ENCODE measurements at places on chromosomes 4 and X.

DNA sequence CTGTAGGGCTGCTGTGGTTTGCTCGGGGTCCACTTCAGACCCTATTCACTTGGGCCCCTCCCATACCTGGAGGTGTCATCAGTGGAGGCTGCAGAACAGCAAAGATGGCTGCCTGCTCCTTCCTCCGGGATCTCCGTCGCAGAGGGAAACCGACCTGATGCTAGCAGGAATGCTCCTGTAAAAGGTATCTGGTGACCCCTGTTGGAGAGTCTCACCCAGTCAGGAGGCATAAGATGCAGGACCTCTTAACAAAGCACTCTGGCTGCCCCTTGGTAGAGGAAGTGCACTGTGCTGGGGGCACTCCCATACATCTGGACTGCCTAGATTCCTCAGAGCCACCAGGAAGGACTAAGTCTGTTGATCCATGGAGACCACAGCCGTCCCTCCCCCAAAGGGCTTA is 296.9 kb downstream of the GRID2 start:
- no peak overlapping the region for H3K27ac ChIP-seq
- H3K27me3 ChIP-seq, result no peaks in the 10 kb centered on the region
- H3K4me3 ChIP-seq, result no peak overlapping the region
- no peaks in the 10 kb centered on the region for H3K4me1 ChIP-seq
- no peaks in the 10 kb centered on the region for H3K36me3 ChIP-seq
- DNase-seq, result no peak

GRCh38 chrX:136200466-136200865 is 50.7 kb downstream of the MAP7D3 start:
- no peak overlapping the region for H3K27ac ChIP-seq
- no peaks in the 10 kb centered on the region for H3K4me1 ChIP-seq
- no peaks in the 10 kb centered on the region for H3K36me3 ChIP-seq
- no peak overlapping the region for H3K4me3 ChIP-seq

GRCh38 chr4:10584042-10584441 is 100.5 kb downstream of the CLNK start:
- no peaks in the 10 kb centered on the region for H3K27me3 ChIP-seq
- H3K4me1 ChIP-seq, result no peaks in the 10 kb centered on the region
- H3K4me3 ChIP-seq, result no peak overlapping the region
- H3K27ac ChIP-seq, result no peak overlapping the region
- DNase-seq, result no peak
- no peaks in the 10 kb centered on the region for H3K36me3 ChIP-seq

DNA sequence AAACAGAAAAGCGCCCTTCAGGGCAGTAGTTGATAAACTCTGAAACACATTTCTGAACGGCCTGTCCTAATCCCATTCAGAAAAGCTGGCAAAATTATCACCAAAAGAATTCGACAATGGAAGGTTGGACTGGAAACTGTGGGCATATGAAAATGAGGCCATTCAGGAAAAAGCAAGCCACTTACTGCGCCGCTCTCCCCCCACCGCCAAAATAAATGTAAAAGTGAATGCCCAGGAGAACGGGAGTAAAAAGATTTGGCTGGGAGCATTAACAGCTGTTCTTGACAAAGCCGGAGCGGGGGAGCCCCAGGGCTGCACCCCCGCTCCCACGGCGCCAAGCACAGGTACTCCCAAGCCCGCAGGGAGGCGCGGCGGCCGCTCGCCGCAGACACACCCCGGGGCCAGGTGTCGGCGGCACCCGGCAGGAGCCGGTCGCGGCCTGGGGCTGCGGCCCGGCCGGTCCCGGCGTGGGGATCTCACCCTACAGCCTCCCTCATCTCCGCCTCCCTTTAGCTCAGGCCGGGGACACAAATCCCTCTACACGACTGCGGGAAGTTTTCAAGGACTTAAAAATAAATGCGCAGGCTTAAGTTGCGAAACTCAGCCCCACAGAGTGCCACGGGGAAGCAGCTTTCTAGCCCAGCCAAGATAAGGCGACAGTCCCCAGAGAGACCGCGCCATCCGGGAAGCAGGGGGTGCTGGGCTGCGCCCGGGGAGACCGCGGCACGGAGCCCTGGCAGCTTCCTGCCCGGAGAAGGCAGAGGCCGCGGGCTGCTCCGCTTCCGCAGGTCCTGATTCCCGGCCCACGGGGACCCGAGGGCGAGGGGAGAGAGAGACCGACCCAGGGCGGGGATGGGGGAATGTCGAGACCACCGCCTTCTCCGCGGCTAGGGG is 593 bp downstream of the SH3RF1 start:
- H3K4me1 ChIP-seq, result peaks cover 24% of the 10 kb centered on the region
- H3K4me3 ChIP-seq, result peak overlapping the region; percentile 81
- H3K27me3 ChIP-seq, result no peaks in the 10 kb centered on the region
- H3K36me3 ChIP-seq, result peaks cover 3% of the 10 kb centered on the region
- DNase-seq, result no peak

GRCh38 chrX:9582956-9583355 is 118.1 kb downstream of the TBL1X start:
- no peaks in the 10 kb centered on the region for H3K36me3 ChIP-seq
- no peak overlapping the region for H3K27ac ChIP-seq
- H3K4me1 ChIP-seq, result no peaks in the 10 kb centered on the region
- H3K4me3 ChIP-seq, result no peak overlapping the region
- no peak for DNase-seq
- no peaks in the 10 kb centered on the region for H3K27me3 ChIP-seq

DNA sequence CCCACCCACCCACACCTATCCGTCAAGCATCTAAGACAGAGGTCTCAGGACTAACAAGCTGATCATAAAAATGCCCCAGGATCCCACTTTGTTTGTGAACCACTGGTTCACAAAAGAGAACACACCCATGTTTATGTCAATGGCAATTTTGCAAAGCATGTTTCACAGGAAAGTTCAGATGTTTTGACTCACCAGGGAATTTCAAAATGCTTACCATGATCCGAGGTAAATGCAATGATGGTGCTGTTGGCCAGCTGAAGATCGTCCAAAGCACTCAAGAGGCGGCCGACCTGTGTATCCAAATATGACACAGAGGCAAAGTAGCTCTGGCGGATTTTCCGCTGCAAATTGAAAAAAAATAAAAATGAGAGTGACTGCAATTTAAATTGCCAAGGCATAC is 15.0 kb downstream of the IDS start:
- DNase-seq, result no peak
- H3K27me3 ChIP-seq, result no peaks in the 10 kb centered on the region
- H3K27ac ChIP-seq, result no peak overlapping the region
- peaks cover 4% of the 10 kb centered on the region for H3K4me1 ChIP-seq
- H3K36me3 ChIP-seq, result peaks cover 9% of the 10 kb centered on the region

DNA sequence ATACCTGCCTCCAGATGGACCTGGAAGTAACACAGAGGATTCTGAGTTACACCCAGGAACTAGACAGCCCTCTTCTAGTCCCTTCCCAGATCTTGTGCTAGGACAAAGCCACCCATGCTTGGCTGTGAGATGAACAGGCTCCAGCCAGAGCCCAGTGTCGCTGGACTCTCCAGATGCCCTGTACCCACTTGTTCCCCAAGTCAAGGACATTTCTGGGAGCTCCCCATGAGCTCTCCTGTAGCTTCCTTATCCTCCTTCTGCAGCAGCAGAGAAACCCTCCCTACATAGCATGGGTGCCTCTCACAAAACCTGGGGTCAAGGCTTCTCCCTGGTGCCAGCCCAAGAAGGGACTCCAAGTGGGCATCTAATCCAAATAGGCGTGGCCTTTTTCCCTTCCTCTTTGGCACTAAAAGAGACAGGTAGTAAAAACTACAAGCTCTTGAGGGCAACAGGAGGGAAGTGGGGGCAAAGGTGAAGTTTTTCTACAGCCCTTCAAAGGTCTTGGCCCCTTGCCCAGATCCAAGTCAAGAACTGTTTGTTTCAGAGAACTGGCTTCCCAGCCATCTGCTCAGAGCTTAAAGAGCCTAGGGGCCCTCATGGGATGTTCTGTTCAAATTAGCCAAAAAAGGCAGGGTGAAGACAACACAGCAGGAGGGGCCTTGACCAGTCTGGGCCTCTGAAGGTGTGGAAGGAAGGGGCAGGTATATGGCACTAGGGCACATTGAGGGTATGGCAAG is 8.5 kb upstream of the ERCC6L start:
- DNase-seq, result no peak
- H3K36me3 ChIP-seq, result no peaks in the 10 kb centered on the region
- H3K4me1 ChIP-seq, result no peaks in the 10 kb centered on the region
- no peak overlapping the region for H3K4me3 ChIP-seq
- no peak overlapping the region for H3K27ac ChIP-seq
- no peaks in the 10 kb centered on the region for H3K27me3 ChIP-seq

GRCh38 chr4:59339631-59340030 is 1860.5 kb upstream of the ADGRL3 start:
- no peak overlapping the region for H3K27ac ChIP-seq
- DNase-seq, result no peak
- H3K36me3 ChIP-seq, result no peaks in the 10 kb centered on the region
- no peak overlapping the region for H3K4me3 ChIP-seq

- H3K36me3 ChIP-seq, result no peaks in the 10 kb centered on the region
- no peak overlapping the region for H3K27ac ChIP-seq
- H3K4me1 ChIP-seq, result no peaks in the 10 kb centered on the region
- no peak overlapping the region for H3K4me3 ChIP-seq
- DNase-seq, result no peak
Measured at GRCh38 chr4:47315346-47315745, 148.2 kb downstream of the COMMD8 start.

DNA sequence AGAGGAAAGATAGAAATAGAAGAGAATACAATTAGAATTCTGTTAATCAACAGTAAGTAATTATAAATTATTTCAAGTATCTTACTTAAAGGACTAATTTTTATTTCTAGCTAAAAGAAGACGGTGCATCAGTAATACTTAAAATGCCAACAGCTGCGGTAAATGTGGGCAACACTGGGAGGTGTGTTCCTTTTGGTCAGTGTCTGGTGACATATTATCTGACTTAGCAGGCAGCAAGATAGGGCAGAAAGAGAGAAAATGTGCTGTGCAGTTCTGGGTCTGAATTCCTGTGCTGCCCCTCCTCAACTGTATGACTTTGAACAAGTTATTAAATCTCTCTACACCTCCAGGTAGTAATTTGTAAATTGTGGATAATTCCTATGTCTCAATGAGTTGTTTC is 120.6 kb downstream of the ZNF827 start:
- H3K27me3 ChIP-seq, result no peaks in the 10 kb centered on the region
- no peak overlapping the region for H3K27ac ChIP-seq
- no peaks in the 10 kb centered on the region for H3K36me3 ChIP-seq
- no peak overlapping the region for H3K4me3 ChIP-seq
- H3K4me1 ChIP-seq, result no peaks in the 10 kb centered on the region
- no peak for DNase-seq

- no peaks in the 10 kb centered on the region for H3K4me1 ChIP-seq
- H3K27ac ChIP-seq, result no peak overlapping the region
- no peaks in the 10 kb centered on the region for H3K36me3 ChIP-seq
- DNase-seq, result no peak
- H3K27me3 ChIP-seq, result no peaks in the 10 kb centered on the region
Measured at GRCh38 chr4:23161787-23162186, 469.1 kb downstream of the GBA3 start.

DNA sequence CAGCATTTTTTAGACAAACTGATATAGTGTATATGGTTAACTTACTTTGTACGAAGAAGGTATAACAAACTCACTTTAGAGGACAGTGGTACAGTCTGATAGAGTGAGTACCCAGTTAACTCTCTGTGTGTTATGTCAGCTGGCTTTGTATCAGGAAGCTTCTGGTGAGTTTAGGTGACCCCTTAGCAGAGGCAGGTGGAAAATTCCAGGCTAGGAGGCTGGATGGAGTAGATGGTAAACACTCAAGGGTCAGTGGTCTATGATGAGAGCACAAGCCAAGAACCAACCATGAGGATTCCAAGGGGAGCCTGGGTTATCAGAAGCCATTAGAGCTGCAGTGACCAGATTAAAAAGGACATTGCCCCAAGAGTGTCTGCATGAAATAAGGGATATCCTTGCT is 227.3 kb upstream of the CENPE start:
- no peak overlapping the region for H3K4me3 ChIP-seq
- H3K27me3 ChIP-seq, result no peaks in the 10 kb centered on the region
- DNase-seq, result no peak
- no peaks in the 10 kb centered on the region for H3K4me1 ChIP-seq
- H3K36me3 ChIP-seq, result no peaks in the 10 kb centered on the region

DNA sequence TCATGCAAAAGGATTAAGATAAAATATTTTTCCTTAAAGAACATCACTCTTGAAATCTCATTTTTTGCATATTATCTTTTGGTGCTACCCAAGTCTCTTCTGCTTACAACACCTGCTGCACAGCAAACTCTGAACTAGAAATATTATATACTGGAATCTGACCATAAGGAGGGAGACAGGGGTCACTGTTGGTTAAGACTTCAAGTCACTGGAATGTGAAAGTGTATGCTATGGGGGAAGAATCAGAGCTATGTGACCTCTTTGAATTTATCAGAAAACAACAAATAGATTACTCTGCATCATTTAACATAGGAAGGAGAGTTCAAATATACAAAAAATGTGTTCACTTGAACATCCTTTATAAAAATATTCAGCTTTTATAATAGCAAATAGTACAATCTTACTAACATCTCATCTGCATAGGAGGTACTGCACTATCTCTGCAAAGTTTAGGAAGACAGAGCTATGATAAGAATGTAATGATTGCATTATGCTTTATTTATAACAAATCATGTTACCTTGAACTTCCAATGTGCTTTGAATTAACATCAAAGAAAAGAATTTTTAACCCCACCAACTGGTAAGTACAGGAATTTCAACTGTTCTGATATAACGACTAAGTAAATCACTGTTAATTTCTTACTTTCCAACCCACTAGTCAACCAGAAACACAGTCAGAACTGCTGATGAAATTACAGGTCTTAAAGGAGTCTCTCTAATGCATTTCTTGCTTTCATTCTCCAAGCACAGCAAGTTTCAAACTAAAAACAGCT is 69.8 kb downstream of the ZNF827 start:
- H3K27ac ChIP-seq, result no peak overlapping the region
- no peak overlapping the region for H3K4me3 ChIP-seq
- H3K27me3 ChIP-seq, result no peaks in the 10 kb centered on the region
- no peaks in the 10 kb centered on the region for H3K4me1 ChIP-seq
- H3K36me3 ChIP-seq, result no peaks in the 10 kb centered on the region

DNA sequence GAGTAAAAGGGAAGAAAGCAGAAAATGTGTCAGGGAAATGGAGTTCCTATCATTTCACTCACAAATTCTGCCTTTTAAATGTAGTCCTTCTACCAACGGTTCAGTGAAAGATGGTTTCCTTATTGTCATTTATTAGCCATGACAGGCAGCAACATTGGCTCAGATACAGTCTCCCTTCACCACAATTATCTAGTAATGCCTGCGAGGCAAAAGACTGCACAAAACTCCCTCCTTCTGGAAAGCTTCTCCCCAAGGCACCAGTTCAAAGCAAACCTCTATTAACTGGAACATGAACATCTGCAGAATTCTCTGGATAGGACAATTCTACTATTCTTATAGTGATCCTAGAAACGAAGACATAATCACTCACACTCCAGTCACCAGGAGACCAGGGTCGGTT is 28.3 kb downstream of the DCTD start:
- no peaks in the 10 kb centered on the region for H3K27me3 ChIP-seq
- no peaks in the 10 kb centered on the region for H3K4me1 ChIP-seq
- H3K27ac ChIP-seq, result no peak overlapping the region

GRCh38 chrX:51148848-51149247 is 183.8 kb upstream of the NUDT10 start:
- no peak overlapping the region for H3K27ac ChIP-seq
- no peaks in the 10 kb centered on the region for H3K36me3 ChIP-seq
- no peaks in the 10 kb centered on the region for H3K27me3 ChIP-seq
- DNase-seq, result no peak

GRCh38 chr4:142238589-142238988 is 602.2 kb downstream of the IL15 start:
- H3K36me3 ChIP-seq, result no peaks in the 10 kb centered on the region
- no peaks in the 10 kb centered on the region for H3K27me3 ChIP-seq
- H3K4me1 ChIP-seq, result no peaks in the 10 kb centered on the region
- H3K4me3 ChIP-seq, result no peak overlapping the region
